Hippocampal formation (tissue), 2 donors: ENCODE measurements at places on chromosomes 5 and 9.

GRCh38 chr5:179266291-179267070 lies 78.8 kb downstream of the ADAMTS2 start:
- DNase-seq, result no peak

DNA sequence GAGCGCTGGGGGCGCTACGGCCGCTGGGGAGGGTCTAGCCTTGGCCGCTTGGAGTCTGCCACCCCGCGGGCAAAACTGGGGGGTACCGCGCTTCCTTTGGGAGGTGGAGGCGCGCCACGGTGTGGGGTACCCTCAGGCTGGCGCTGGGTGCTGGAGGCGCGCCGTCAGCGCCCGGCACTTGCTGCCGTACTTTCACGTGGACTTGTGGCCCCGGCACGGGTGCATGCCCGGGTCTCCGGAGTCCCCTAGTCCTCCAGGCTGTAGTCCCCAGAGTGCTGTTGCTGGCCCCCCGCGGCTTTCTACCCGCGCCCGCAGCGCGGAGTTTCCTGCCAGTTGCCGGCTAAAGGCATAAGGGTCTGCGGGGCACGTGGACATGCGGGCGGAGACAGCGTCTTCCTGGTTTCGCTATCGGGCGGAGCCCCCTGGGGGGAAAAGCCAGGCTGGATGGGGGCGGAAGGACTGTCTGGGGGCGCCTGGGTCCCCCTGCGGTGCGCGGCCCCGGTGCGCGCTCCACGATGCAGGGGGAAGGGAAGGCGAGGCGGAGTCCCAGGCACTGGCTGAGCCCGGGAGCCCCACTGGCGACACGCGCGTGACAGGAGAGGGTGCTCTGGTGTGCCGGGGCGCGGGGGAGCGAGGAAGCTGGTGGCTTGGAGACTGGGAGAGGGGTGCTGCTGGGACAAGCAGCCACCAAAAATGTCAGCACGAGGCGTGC lies 666 bp downstream of the PPARGC1B start:
- DNase-seq, result no peak

- DNase-seq, result no peak
These were observed 6.5 kb downstream of the GAS1 start for GRCh38 chr9:86940774-86941173.

- DNase-seq, result no peak
These were observed 398.0 kb downstream of the PSAT1 start for GRCh38 chr9:78694974-78695373.

DNA sequence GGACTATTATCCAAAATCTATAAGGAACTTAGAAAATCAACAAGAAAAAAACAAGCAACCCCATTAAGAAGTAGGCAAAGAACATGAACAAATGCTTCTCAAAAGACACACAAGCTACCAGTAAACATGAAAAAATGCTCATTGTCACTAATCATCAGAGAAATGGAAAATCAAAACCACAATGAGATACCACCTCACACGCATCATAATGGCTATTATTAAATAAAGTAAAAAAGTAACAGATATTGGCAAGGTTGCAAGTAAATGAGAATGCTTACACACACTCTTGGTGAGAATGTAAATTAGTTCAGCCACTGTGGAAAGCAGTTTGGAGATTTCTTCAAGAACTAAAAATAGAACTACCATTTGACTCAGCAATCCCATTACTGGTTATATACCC lies 167.0 kb upstream of the DMRTA1 start:
- DNase-seq, result no peak

- no peak for DNase-seq
These were observed 56.1 kb downstream of the WDR70 start for GRCh38 chr5:37435261-37435660.

DNA sequence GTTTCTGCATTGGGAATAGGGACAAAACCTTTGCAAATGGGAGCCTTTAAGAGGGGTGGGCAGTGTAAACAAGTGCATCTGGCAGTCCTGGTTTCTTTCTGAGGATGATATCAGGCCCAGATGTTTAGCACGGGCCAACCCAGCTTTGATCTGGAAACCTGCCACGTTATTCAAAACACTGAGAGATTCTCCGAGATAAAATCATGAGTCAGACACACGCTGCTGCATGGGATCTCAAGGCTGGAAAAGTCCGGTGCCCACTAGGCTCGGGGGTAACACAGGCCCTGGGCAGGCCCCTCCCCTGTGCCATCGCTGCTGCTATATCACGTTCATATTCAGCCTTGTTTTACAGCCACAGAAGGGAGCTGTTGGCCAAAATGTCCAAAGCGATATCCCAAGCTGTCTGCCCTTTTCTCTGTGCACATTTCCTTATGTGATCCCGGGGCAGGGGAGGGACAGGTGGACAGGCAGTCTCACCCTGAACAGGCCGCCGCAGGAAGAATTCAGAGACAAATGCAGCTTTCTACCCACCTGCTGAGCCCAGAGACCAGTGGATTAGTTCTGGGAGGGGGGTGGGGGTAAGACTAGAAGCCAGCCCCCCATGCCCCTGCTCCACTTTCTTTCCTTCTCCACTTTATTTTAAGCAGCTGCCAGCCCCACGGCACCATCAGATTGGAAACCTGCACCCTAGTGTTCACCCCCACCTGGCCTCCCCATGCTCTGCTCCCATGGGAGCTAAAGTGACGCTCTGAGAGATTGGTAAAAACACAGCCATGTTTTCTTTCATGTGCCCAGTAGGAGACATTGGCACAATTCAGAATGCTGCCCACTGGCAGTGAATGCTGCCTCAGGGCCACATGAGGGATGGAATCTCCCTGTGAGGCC lies 63.1 kb downstream of the TMOD1 start:
- no peak for DNase-seq

DNA sequence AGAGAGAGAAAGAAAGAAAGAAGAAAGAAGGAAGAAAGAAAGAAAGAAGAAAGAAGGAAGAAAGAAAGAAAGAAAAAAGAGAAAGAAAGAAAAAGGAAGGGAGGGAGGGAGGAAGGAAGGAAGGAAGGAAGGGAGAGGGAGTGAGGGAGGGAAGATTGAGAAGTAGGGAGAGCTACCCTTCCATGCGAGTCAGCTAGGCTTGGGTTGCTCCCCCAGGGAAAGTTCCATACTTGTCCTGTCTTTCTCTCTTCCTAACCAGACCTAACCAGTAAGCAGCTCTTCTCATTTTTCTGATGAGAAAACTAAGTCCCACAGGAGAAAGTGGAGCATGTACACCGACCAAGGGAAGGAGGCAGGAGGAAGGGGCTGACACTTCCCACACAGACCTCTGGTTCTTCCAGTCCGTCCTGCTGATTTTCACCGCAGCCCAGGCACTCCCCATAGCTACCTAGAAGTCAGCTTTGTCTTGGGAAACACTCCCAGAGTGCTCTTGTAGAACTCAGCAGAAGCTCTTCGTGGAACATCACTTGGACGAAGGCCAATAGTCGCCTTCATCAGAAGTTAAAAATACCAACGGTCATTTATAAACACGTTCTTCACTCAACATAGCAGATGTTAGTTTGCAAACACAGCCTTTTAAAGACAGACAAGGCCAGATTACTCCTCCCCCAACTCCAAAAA lies 29.0 kb upstream of the ENTREP1 start:
- DNase-seq, result no peak

DNA sequence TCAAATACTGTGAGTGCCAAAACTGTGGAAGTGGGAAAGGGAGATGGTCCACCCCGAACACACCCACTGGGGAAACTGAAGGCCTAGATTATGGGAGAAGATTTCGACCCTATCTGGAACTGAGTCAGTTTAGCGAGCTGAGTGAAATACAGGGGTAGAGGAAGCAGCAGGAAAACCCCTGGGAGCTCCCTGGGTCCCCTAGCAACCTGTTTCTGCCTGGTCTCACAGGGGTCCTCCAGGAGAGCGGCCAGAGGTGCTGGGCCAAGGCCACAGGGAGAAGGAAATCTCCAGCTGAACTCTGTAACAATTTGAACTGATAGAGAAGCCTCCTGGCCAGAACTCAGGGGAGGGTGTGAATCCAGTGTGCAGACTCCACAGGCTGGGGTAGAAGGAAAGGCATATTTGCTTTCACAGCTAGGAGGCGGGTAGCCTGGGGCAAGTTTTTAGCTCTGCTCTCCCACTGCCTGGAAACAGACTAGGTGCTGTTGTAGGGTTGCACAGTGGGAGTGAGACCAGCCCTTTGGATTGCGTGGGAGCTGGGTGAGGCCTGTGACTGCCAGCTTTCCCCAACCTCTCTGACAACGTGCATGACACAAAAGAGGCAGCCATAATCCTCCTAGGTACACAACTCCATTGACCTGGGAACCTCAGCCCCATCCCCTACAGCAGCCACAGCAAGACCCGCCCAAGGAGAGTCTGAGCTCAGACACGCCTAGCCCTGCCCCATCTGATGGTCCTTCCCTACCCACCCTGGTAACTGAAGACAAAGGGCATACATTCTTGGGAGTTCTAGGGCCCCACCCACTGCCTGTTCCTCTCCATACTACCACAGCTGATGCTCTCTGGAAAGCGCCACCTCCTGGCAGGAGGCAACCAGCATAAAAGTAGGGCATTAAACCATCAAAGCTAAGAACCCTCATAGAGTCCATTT lies 78.8 kb upstream of the GPBP1 start:
- DNase-seq, result no peak

DNA sequence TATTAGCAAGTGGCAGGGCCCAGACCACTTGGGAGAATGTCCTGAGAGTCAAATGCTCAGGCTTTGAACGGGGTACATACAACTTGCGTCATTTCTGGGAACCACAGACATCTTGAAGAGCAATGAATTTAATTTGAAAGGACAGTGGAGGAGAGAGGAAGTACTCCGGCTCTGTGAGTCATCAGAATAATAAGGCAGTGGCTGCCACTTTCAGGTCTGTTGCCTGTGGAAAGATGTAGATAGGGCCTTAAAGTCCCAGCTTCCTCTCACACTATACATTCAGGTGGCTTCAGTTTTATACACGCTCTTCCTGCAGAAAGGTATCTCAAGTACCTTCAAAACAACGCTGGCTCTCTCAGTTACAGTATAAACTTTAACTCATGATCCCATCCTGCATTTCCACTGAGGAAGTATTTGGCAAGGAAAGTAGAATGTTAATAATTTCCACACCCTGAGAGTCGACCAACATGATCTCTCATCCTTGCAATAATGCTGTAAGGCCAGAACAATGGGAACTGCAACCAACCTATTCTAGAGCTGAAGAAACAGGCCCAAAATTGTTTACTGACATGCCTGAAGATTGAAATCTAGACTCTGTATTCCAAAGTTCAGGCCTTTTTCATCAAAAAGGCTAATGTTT lies 6.8 kb upstream of the PRUNE2 start:
- DNase-seq, result no peak

GRCh38 chr5:91103353-91104061 lies 279.6 kb downstream of the ARRDC3 start:
- no peak for DNase-seq

GRCh38 chr5:137217599-137218200 lies 281.4 kb downstream of the SPOCK1 start:
- DNase-seq, result no peak

GRCh38 chr5:147398860-147399259 lies 111.0 kb downstream of the DPYSL3 start:
- DNase-seq, result no peak

- DNase-seq, result no peak
These were observed 13.4 kb downstream of the HMGXB3 start for GRCh38 chr5:150013931-150014330.

DNA sequence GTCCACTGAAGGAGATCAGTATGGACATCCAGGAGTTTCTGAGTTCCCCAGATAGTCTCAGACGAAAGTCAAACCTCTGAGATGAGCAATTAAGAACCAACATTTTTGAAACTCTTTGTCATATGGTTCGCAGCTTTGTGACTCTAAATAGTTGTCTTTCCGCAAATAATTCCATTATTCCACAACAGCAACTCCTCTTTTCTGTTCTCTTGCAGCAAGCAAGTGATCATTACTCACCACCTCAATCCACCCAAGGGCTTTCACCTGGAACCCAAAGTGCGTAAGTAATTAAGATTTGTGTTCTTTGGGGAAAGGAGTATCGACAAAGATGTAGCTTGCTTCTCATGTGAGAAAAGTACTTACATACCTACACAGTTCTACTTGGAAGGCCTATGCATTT lies 15.6 kb downstream of the MTX3 start:
- DNase-seq, result no peak

GRCh38 chr5:149859746-149860145 lies 84.8 kb downstream of the PDE6A start:
- DNase-seq, result no peak

DNA sequence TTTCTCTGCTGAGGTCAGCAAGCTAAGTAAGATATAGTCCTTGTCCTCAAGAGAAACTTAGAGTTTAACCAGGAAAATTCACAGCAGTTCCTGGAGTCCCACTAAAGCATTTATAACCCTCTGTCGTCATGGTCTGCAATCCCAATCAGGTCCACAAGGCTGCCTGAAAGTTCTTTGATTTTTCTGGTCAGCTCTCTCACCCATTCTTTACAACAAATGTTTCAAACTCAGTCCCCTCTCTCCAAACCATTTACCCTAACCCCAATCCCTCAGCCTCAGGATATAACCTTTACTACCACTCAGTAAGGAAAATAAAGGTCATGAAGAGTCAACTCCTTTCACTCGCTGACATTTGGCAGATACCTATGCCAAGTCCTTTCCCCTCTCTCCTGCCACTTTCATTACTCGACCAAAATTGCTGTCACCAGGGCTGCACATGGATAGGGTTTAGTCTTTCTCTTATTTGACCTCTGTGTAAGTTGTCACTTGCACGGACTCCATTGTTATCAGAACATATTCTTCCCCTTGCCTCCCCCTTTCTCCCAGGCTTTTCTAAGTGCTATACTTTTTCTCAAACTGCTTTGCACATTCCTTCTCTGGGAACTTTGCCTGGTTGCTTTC lies 936.6 kb downstream of the NR2F1-AS1 start:
- DNase-seq, result no peak

GRCh38 chr9:87138128-87139040 lies 191.1 kb upstream of the GAS1 start:
- DNase-seq, result no peak

- no peak for DNase-seq
These were observed 388 bp downstream of the ANKS6 start for GRCh38 chr9:98795970-98796363.

GRCh38 chr9:28927691-28928090 lies 1354.4 kb upstream of the C9orf72 start:
- DNase-seq, result no peak

DNA sequence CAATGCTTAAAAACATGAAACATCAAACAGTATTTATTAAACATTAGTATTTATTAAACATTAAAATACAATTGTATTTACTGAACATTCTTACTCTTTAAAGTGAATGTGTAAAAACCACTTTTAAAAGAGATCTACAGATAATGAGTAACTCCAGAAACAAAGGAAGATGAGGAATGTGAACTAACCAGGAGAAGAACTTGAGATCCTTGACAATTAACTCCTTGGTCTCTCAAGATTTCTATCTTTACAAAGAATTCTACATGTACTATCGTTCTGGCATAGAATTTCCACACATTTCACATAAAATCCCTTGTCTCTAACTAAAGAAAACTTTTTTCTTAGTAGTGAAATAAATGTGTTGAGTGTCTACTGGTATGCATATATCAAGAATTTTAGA lies 28.7 kb upstream of the IFNE start:
- DNase-seq, result no peak

DNA sequence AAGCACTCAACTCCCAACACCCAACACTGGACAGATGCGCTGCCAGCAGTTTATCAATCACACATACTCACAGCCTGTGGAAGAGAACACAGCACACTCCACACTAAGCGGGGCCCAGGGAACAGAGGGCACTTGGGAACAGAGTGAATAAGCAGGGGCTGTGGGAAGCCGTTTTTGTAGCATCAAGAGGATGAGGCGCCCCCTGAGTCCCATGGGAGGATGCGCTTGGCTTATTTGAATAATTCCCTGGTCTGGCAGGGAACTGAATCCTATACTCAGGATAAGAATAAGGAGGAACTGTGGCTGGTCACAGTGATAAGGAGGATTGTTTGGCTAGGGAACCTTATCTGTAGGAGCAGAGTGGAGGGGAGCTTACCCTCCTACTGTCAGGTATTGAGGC lies 96.1 kb upstream of the DNAH5 start:
- DNase-seq, result no peak

- no peak for DNase-seq
These were observed 13.7 kb downstream of the C1QTNF2 start for GRCh38 chr5:160356550-160357347.
